ENCODE measurements at places on chromosomes 3 and 15. TPM values are rescaled to one million over a fixed set of nuclear protein-coding genes. Genes with fewer than 3 reads are reported as not detected.

CCNB2 gene
- 18.6 TPM for total RNA-seq

NR2E3 gene
- total RNA-seq = 0.54 TPM

CPNE9 gene
- total RNA-seq = 4.4 TPM

GPR27 gene
- 15.7 TPM for total RNA-seq

TMC3 gene
- total RNA-seq = 0.09 TPM

WDR48 gene
- 64.6 TPM for total RNA-seq

IQCF5 gene
- total RNA-seq = not detected

ST3GAL6 gene
- total RNA-seq = 19.8 TPM

VEPH1 gene
- 19.1 TPM for total RNA-seq

ALDH1A2 gene
- 8.9 TPM for total RNA-seq

GP9 gene
- total RNA-seq = not detected

CPN2 gene
- total RNA-seq = not detected

IREB2 gene
- total RNA-seq = 73.9 TPM

MYO5C gene
- 10.4 TPM for total RNA-seq

CPOX gene
- total RNA-seq = 16.7 TPM

GALNT15 gene
- total RNA-seq = 27.5 TPM

ITPKA gene
- 2.5 TPM for total RNA-seq

PLS1 gene
- 2.5 TPM for total RNA-seq

SLC4A7 gene
- 206 TPM for total RNA-seq

CLDN11 gene
- 39.6 TPM for total RNA-seq

RTP3 gene
- total RNA-seq = not detected

SLC38A3 gene
- total RNA-seq = 6.2 TPM

ECT2 gene
- 26.2 TPM for total RNA-seq

WDR49 gene
- total RNA-seq = 48.5 TPM

LRRC3B gene
- 130 TPM for total RNA-seq

THRB gene
- total RNA-seq = 7.7 TPM

TOPBP1 gene
- total RNA-seq = 62.0 TPM

LZTFL1 gene
- total RNA-seq = 22.0 TPM

ZIC1 gene
- total RNA-seq = 662 TPM

ZBED2 gene
- not detected for total RNA-seq

SNTN gene
- total RNA-seq = not detected

CEMIP gene
- total RNA-seq = 7.1 TPM

GOLGA8J gene
- total RNA-seq = 0.36 TPM

ANKRD63 gene
- total RNA-seq = 0.27 TPM

FBXL2 gene
- 62.3 TPM for total RNA-seq

GRK7 gene
- total RNA-seq = 0.09 TPM

A4GNT gene
- not detected for total RNA-seq

AMT gene
- 3.9 TPM for total RNA-seq

WNT7A gene
- 5.4 TPM for total RNA-seq

FAM81A gene
- 4.9 TPM for total RNA-seq

P2RY14 gene
- 0.91 TPM for total RNA-seq

CNBP gene
- total RNA-seq = 127 TPM

CHRNA5 gene
- 5.1 TPM for total RNA-seq

MAP6D1 gene
- 5.3 TPM for total RNA-seq
